Activated naive CD4-positive, alpha-beta T cell (primary cell): ENCODE measurements at places on chromosomes 1 and 21.

DNA sequence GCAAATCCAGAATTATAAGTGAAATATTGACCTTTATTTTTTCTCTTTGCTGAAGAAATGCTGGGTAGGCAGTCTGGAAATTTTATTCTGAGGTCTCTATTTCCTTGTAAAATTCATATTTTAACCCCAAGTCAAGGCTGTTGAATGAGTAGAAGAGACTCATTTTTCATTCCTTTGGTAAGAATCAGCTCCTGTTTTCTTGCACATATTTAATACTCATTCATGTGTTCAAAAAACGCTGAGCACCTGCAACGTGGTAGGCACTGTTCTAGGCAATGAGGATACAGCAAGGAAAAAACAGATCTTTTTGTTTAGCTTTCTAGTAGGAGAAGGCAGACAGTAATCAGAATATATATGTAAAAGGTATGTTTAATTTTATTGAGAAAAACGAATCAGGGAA lies 1.5 kb downstream of the PRKAA2 start:
- no peak for DNase-seq

- DNase-seq, result no peak
These were observed 31.4 kb downstream of the GNG12 start for GRCh38 chr1:67801903-67802302.

- DNase-seq, result no peak
These were observed 49.3 kb downstream of the STUM start for GRCh38 chr1:226597616-226598454.

DNA sequence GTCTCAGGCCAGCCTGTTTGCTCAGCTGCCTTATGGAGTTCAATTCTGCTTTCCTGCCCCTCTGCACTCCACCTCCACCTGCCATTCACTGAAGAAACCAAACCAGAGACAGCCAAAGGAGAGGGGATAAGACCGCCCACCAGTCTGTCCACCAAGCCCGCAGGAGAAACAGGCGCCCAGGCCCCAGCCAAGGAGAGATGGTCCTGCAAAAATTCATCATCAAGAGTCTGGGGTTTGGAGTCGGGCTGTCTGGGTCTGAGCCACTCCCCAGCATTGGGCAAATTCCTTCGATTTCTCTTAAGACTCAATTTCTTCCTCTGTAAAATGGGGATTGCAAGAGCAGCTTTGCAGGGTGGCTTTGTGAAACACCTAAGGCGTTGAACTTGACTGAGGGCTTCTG lies 121.4 kb upstream of the RUNX3 start:
- DNase-seq, result no peak

- no peak for DNase-seq
These were observed 36.9 kb downstream of the PIGM start for GRCh38 chr1:159994896-159995295.

GRCh38 chr1:159924025-159924790 lies 1.1 kb downstream of the TAGLN2 start:
- peak; percentile 43 for DNase-seq

GRCh38 chr1:29632806-29633615 lies 396.7 kb downstream of the PTPRU start:
- no peak for DNase-seq

- DNase-seq, result no peak
These were observed 1.2 kb upstream of the FHAD1 start for GRCh38 chr1:15245593-15246360.

- DNase-seq, result no peak
These were observed 2.2 kb downstream of the FAM89A start for GRCh38 chr1:231037585-231038517.

DNA sequence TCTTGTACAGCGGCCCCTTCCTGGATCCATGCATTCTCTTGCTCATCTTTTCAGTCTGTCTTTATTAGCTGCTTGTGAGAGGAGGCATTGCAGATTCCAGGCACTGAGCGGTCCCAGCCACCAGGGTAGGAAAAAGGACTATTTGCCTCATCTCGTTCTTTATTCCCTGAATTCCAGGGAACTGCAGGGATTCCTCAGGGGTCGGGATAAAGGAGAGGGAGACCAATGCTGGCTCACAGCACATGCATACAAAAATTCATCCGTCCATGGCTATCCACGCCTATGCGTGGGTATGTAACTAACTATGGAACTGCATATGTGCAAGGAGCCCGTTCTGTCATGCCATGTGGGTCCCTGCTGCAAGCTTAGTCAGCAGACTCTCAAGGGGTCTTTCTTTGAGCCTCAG lies 879 bp upstream of the PLPPR5 start:
- DNase-seq, result no peak

DNA sequence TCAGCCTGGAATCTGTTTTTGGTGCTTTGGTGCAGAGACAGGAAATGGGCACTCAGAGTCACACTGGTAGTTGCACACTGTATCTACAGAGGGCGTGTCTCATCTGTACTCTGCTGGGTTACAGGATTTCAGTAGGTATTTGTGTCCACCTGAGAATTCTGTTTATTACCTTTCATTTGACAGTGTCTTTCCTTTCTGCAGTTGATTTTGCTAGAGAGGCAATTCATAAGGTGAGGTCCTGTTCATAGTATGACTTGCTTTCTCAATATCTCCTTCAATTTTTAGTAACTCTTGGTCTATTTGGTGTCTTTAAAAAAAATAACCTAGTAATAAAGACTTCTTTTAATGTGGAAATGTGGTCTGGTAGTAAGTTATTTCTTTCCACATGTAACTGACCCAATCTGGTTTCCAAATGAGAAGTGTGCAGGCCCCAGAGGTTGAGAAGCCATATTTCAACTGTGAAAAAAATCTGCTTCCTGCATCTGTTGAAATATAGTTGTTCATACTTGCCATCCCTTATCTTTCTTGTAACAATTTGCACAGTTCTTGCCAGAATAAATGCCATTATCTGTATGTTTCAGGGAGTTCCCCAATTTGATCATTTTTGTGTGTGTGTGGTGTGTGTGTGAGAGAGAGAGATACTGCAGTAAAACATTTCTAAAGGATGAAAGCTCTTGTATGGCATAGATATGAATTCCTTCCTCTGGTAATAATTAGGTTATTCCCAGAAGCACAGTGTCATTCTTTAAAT lies 78.4 kb upstream of the DNAJC6 start:
- DNase-seq, result no peak

GRCh38 chr1:36740446-36740845 lies 257.7 kb upstream of the CSF3R start:
- DNase-seq, result no peak

DNA sequence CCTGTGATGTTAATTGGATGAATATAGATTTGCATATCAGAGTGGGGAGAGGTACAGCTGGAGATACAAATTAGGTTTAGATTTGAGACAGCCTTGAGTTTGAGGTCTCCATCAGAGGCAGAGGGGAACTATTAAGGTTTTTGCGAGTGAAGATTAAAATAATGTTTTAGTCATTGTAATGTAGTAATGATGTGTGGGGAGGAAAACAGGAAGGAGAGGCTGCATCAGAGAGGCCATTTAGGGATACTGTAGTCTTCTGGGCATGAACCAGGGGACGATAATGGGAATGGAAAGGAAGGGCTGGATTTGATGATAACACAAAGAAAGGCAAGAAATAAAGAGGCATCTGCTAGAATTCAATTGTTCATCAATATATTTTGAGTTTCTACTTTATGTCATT lies 9.5 kb downstream of the CD84 start:
- DNase-seq, result no peak

GRCh38 chr1:244730153-244730933 lies 77.4 kb downstream of the DESI2 start:
- DNase-seq, result peak; percentile 20

- peak; percentile 83 for DNase-seq
These were observed at the start of gene STRIP1 for GRCh38 chr1:110034451-110035235. Gene STRIP1 (plus strand): TSS chr1:110034624. CDS start chr1:110034638, 14 bp downstream.

DNA sequence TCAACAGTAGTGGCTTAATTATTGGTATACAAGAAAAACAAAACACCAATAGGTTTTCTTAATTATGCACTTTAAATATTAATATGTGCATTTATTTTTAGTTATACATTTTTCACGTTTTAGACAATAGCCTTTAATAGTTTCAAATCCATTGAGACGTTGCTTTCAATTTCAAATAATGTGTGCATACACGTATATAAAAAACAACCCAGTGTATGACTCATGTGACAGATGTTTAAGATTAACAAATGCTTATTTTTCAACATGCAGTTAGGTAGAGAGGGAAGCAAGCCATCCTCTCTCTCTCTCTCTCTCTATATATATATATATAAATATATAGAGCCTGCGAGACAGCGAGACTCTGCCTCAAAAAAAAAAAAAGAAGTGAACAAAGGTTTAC lies 24.3 kb downstream of the EYA3 start:
- no peak for DNase-seq

DNA sequence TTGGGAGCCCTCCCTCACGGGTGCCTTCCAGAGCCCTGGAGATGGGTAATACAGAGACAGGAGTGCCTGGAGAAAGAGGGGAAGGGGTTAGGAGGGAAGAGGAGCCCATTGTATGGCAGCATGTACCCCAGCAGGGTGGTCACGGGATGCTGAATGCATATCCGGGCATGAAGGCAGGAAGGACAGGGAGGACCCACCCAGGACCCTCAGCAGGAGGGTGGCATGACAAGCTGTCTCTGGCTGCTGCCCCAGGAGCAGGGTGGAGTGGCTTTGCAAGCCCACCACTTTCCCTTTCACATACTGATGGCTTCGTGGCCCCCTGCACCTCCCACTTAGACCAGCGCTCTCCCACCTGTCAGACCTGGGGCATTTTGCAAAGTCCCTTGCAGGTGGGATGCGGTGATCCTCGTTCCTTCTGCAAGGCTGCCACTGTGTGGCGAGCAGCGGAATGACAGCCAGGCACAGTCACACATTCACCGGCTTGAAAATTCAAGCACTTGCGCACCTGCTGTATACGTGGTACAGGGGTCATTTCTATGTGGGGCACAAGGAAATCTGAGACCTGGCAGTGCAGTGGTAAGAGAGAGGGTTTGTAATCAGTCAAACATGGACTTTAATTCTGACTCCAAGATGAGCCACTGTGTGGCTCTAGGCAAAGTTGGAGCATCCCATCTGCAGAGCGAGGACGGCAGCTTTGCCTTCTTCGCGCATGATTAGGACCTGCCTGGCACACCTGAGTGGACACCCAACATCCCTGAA lies 53.2 kb upstream of the TMEM51 start:
- no peak for DNase-seq

- no peak for DNase-seq
These were observed 389.3 kb downstream of the ST6GALNAC3 start for GRCh38 chr1:76463849-76464248.

DNA sequence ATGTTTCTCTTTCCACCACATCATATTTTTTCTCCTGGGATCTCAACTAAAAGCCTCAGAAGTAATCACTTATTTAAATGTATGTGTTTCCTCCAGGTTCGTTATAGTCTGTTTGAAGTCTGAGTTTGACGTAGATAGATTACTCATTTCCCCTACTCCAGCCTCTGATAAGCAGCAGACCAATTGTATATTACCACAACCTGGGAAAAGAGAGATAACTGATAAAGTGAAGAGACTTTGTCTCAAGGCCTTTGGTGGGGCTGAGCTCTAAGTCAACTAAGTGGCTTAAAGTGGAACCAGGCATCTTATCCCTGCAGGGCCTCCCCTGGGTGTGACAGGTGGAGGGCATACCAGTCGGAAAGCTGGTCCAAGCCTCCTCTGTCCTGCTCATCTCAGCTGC lies 34.9 kb upstream of the CACNA1E start:
- DNase-seq, result no peak

DNA sequence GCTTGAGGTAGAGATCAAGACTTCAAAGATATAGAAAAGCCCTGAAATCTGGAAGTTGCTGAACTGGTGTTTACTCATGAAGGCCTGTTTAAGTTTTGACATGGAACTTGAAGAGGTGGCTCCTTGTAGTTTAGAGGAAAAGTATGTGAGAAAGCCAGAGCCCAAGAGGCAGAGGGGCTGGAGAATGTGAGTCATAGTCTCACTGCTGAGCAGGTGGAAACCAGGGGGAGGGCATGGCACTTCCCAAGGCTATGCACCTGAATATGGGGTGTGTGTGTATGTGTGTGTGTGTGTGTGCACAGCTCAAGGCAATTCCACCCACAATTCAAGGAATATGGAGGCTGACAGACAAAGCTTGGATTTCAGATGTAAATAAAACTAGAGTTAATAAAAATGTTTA lies 46.8 kb upstream of the C1orf198 start:
- no peak for DNase-seq

DNA sequence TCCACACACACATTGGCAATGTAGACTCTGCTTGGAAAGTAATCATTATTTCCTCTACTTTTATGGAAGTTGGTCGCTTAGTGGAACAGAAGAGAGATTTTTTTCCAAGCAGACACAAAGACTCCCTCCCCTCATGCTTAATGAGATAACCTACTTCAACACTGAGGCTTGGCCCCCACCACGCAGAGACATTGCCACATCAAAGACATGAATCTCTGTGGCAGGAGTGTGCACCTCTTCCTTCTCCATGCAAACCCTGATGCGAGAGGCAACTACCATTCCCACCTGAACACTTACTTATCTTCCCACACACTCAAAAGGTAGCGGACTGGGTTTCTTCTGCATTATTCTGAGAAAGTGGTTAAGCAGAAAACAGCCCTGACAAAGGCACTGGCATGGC lies 37.3 kb upstream of the LPAR3 start:
- DNase-seq, result no peak

GRCh38 chr21:27648560-27648959 lies 681.7 kb upstream of the ADAMTS5 start:
- DNase-seq, result no peak

DNA sequence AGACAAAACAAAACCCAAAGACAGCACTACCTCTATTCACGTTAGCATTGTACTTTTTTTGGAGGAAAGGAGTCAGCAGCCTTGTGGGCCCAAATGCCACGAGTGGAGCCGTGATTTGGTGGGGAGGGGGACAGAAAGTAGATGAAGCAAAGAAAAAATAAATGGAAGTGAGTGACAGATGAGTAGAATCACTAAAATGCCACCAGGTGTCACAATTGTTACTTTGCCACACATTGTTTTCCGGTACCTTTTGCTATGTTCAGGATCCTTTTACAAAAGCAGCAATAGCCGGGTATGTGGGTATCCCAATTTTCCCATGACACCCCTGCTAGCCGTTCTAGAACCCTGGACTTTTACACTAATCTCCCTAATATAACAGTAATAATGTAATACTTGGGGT lies 85.0 kb upstream of the AK4 start:
- DNase-seq, result no peak

DNA sequence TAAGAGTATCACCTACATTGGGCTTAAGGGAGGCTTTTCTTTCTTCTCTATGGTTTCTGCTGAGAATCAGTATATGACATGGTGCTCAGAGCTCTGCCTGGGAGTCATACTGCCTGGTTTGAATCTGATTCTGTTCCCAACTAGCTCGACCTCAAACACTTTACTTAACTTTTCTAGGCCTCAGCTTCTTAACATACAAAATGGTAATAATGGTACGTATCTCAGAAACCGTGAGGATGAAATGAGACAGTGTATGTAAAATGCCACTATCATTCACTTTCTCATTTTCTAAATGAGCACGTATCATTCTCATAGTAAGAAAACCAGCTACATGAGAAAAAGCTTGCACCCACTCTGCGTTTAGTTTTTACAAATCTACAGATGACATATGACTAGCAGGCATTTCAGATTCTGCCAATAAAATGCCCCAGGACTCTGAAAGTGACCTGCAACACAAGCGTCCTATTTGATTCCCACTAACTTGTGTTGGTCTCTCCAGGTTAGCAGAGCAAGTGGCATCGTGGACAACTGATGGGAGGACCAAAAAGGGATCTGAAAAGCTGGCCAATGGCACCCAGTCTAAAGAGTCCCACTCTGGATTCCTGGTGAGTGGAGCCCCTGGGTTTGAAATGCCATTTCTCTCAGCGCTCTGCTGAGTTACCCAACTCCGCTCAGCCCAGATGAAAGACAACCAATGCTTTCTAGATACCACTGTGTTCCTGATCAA lies 6.1 kb downstream of the CTNNBIP1 start:
- no peak for DNase-seq
